ENCODE measurements at places on chromosomes 12 and 14.

DNA sequence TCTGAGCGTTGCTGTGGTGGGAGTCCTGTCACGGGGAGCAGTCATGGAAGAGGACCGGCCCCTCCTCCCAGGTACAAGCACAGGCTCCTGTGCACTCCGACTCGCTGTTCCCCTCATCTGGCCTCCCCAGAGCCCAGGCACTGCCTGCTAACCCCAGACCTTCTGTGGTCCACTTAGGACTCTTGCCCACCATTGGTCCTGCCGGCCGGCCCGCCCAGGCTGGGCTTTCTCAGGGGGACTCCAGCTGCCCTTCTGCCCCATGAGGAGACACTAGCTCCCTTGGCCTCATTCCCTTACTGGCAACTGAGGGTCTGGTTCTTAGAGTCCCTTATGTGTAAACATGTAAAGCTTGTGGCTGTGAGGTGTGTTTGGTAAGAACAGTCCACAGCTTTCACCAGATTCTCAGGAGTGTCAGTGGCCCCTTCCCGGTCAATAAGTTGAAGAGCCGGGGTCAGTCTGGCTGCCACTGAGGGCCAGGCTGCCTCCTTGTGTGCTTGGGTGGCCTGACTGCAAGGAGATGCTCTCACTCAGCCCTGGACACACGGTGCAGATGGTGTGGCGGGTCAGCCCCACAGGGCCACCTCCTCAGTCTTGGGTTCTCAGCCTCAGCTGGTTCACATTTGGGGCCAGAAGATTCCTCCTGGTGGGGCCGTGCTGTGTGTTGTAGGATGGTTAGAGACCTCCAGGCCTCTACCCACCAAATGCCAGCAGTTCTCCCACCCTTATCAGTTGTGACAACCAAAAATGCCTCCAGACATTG lies 43.6 kb downstream of the DDX51 start:
- H3K27ac ChIP-seq: no peak overlapping the region
- H3K4me1 ChIP-seq: peaks cover 2% of the 10 kb centered on the region
- no peak overlapping the region for H3K4me3 ChIP-seq
- no peak for DNase-seq

DNA sequence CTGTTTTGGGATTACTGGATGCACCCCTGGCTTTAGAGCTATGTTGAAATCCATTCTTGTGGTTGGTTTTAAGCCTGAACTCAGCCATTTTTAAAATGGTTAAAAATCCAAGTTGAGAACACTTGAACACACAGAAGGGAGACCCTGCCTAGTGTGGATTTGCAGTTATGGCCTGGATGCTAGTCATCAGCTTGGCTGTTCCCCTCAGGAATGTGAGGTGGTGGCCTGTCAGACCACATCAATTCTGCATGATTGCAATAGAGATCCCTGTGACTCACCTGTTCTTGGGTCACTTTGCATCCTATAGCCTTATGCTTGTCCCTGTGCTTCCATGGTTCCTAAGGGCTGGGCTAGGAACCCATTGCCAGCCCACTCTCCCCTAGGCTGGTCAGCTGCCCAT lies 454.1 kb downstream of the ATP23 start:
- no peak overlapping the region for H3K4me3 ChIP-seq
- no peak for DNase-seq
- no peaks in the 10 kb centered on the region for H3K4me1 ChIP-seq
- no peaks in the 10 kb centered on the region for H3K36me3 ChIP-seq

DNA sequence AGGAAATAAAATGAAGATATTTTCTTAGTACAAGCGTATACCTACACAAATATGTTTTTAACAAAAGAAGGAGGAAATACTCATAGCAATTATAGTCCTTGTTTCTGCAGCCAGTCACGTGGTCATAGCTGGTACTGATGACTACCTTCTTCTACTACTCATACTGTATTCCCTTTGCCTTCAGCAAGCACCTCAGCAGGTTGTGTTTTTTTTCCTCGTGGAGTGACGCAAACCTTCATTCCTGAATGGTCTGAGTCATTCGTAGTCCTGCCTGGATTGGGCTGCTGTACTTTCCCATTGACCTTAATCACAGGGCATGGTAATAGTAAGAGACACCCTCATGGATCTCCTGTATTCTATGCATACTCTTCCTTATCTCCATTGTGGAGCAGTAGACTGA lies 25.7 kb upstream of the SLC16A7 start:
- no peak overlapping the region for H3K4me3 ChIP-seq
- H3K4me1 ChIP-seq: no peaks in the 10 kb centered on the region
- no peak overlapping the region for H3K27ac ChIP-seq
- DNase-seq: no peak
- no peaks in the 10 kb centered on the region for H3K27me3 ChIP-seq

GRCh38 chr12:129049917-129050316 lies 196.6 kb downstream of the GLT1D1 start:
- no peaks in the 10 kb centered on the region for H3K4me1 ChIP-seq
- DNase-seq: no peak
- no peak overlapping the region for H3K27ac ChIP-seq
- no peak overlapping the region for H3K4me3 ChIP-seq
- H3K36me3 ChIP-seq: no peaks in the 10 kb centered on the region
